ENCODE measurements at places on chromosomes 16 and 17.

GRCh38 chr17:76241204-76241538, 878 bp upstream of the RNF157 start:
- no peak for DNase-seq

- DNase-seq: no peak
Observed at GRCh38 chr17:7218166-7218565, 1.5 kb downstream of the DLG4 start.

DNA sequence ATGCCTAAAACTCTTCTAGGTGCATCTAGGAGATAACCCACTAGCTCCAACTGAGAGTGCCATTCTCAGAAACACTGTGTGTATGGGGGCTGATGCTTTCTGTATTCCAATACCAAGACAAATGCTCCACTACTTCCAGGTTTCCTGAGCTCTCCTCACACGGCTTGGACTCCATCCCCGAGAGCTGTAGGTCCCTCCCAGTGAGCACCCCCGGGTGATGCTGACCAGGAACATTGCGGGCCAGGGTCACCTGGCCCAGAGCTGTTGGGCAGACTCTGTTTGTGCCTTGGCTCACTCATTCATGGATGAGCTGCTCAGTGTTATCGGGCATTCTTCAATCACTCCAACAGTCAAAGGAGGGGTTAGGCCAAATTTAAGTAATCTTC, 7.0 kb downstream of the CUEDC1 start:
- no peak for DNase-seq

- no peak for DNase-seq
Observed at GRCh38 chr17:74746376-74746775, 2.1 kb upstream of the NHERF1 start.

DNA sequence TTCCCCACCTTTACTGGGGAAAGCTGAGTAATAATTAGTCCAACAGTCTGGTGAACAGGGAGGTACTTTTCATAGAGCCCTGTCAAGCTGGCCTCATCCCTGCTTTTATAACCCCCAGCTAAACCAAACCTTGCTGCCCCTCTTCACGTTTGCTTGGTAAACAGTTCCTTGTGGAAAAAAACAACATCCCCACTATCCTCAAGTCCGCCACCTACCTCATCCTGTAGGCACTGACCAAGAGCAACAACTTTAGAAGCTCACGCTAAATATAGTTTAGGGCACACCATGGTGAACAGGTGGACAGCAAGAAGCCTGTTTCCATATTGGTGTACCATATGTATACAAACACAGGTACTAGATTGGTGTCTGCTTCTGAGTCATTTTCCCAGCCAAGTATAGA, 16.5 kb downstream of the NFE2L1 start:
- DNase-seq: no peak

- DNase-seq: no peak
Observed at GRCh38 chr16:73558219-73558618, 510.3 kb upstream of the ZFHX3 start.

DNA sequence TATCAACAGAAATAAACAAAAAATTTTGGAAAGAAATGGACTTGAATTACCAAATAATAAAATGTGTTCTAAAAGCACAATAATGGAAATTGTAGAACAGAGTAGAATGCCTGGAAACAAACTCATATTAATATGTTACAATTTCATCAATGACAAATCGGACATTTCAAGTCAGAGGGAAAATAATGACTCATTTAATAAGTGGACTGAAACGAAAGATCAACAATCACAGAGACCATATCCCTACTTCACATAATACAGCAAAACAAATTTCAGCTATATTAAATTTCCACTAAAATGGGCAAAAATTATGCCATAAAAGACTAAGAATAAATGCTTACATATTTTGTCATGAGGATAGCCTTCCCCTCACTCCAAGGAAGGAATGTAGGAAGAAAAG, 25.7 kb downstream of the CDYL2 start:
- no peak for DNase-seq

- no peak for DNase-seq
Observed at GRCh38 chr16:67271446-67271845, 7.9 kb upstream of the PLEKHG4 start.

DNA sequence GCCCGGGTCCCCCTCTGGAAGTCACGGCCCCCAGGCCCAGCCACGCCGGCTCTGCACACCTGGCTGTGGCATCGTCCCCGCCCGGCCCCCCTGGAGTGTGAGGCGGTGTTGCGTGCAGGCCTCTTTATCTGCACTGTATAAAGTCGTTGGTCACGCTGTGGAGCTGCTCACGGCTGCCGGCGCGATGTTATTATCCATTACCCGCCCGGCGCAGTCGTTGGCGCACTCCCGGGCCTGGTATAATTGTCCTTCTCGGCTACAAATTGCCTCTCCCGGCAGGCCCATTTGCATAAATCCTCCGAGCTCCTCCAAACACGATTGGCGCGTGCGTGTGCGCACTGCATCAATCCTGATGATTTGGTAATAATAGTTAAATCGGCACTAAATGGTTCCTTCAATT, 57.8 kb downstream of the BAHCC1 start:
- DNase-seq: peak; percentile 61

DNA sequence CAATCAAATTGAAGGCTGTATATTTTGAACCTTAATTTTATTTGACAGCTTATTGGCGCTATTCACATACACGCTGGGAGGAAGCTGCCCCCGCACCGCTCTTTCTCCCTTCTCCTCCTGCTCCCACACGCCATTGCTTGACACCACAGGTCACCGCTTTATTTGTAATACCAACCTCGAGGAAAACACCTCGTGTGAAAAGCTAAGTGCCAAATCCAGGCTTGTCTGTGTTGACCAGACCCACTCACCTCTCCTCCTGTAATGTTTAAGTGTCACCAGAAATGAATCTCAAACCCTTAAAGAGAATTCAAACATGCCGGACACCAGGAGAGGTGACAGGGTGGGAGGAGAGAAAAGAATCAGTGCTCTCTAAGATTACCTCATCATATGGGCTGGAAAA, 331.4 kb downstream of the GRIN2A start:
- no peak for DNase-seq

- DNase-seq: no peak
Observed at GRCh38 chr17:81317961-81318605, 23.0 kb upstream of the SLC38A10 start.

GRCh38 chr17:77572065-77572601, 386.4 kb upstream of the TNRC6C start:
- DNase-seq: no peak

DNA sequence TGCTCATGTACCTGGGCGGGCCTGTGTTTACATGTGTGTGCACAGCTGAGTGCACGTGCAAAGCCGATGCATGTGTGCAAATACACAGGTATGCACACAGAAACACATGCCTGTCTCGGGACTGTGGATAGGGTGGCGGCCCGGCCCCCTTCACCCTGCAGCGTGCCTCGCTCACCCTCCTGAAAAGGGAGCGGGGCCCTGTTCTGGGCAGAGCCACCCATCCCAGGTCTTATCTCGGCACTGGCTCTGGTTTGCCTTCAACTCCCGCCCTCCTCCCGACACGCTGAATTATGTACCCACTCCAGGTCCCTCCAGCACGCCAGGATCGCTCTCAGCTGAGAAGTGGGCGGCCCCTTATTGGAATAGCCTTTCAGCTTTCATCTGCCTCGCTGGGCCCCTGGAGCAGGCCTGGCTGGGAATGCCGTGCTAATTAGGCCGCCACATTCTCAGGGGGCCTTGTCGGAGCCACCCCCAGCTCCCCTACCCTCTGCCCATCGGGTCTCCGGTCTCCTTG, 77.8 kb downstream of the RTN4RL1 start:
- DNase-seq: no peak

- DNase-seq: no peak
Observed at GRCh38 chr16:57202095-57202886, 16.2 kb downstream of the RSPRY1 start.

DNA sequence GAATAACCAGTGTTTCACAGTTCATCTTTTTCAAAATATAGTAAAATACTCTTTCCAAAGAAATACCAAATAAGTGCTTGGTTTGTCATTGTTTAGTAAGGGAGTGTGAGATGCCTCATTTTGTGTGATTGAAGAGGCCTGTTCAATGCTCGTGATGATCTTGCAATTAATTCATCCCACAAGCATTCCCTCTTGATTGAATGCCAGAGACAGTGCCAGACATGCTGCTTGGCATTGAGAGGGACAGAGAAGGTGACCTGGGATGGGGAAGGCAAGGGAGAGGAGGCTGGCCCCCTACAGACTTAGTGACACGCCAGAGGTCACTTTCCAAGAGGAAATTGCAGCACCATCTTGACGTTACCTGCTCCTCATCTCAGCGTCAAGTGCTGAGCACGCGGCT, 49.3 kb downstream of the CLEC16A start:
- DNase-seq: no peak

DNA sequence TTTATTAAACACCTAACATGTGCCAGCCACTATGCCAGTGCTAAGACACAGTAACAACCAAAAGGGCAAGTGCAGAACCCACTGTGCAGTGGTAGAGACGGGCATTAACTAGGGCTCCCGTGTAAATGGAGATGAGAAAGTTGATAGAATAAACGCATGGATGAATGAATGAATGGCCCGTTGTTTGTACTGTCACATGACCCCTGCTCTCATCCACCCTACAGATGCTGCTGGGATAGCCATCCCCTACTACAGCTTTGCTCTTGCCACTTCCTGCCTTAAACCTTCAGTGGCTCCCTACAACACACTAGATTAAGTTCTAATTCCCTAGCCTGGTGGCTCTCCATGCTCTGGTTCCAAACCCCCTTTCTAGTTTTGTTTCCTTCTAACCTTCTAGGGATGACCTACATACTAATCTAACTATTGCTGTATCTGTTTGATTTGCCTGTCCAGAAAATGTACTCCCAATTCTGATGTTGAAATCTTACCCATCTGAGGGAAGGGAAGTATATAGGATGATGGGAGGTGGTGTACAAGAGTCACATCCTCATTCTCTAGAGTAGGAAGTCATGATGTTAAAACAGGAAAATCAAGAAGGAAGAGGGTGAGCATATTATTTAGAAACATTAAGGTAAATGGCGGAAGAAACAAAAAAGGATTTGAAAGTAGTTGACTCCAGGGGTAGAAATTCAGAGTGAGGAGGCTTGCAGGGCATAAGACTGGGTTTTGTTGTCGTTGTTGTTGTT, 11.4 kb upstream of the TNRC6C start:
- no peak for DNase-seq

GRCh38 chr17:9255833-9256232, 234.5 kb downstream of the NTN1 start:
- DNase-seq: no peak

DNA sequence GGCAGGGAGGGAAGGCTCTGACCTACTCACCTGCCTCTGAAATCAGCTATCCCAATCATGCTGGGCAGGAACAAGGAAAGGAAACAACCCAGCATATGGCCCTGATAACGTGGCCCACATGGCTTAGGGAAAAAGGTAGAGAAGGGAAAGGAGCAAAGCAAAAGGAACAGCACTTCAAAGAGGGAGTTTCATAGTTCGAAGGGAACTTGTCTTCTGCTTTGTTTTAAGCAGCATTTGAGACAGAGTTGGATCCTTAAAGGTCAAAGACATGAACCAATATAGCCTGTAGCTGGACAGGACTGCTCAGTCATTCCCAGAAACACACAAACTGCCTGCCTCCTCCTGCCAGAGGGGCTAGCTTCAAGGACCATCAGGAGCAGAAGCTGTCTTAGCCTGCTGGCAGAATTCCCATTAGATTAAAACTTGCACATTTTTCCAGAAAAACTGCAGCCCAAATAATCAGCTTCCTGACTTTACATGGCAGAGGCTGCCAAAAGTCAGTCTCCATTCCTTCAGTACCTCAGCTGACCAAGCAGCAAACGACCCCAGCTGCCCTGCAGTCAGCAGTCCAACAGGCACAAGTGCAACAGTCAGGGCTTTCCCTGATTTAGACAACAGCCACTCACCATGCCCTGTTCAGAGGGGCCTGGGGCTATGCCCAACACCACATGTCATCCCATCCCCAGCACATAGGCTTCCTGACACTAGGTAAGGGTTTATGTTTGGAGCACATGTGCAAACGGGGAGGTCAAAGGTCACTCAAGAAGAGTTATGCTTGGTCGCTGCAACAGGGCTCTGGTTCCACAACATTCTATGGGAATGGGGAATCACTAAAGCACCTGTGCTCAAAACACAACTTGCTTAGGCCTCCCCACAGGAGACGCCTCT, 32.5 kb downstream of the RANBP10 start:
- no peak for DNase-seq

- DNase-seq: no peak
Observed at GRCh38 chr17:17904166-17905035, 67.6 kb upstream of the SREBF1 start.

GRCh38 chr17:49022391-49022941, 25.3 kb downstream of the IGF2BP1 start:
- DNase-seq: no peak

GRCh38 chr17:61470530-61471136, 18.4 kb downstream of the TBX4 start:
- no peak for DNase-seq

- no peak for DNase-seq
Observed at GRCh38 chr17:16438173-16438556, 22.8 kb downstream of the TRPV2 start.

- DNase-seq: no peak
Observed at GRCh38 chr17:9522074-9522473, 53.5 kb downstream of the STX8 start.

Data from NCI-H187 treated with DMSO at 0.1 percent for 48 hours (cell line).